Lung (tissue), 17 donors: ENCODE measurements at places on chromosomes 1 and 21. TPM values are rescaled to one million over a fixed set of nuclear protein-coding genes. Genes with fewer than 3 reads are reported as not detected.

Gene RGS1
- 34.1 TPM for polyA plus RNA-seq

DNA sequence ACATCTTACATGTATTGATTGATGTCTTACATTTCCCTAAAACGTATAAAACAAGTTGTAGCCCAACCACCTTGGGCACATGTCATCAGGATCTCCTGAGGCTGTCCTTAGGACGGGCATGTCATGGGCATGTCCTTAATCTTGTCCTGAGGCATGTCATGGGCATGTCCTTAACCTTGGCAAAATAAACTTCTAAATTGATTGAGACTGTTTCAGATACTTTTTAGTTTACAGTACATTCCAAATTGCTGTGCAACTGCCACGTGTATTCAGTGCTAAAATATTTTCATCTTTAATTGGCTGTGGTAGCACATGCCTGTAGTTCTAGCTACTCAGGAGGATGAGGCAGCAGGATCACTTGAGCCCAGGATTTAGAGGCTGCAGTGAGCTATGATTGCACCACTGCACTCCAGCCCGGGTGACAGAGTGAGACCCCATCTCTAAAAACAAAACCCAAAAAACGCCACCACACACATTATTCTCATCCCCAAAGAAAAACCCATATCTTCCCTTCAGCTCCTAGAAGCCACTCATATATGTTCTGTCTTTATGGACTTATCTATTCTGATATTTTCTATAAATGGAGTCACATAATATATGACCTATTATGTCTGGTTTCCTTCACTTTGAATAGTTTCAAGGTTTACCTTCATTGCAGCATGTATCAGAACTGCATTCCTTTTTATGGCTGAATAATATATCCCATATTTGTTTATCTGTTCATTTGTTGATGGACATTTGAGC, 96.0 kb upstream of the BTG3 start:
- DNase-seq, result no peak

DNA sequence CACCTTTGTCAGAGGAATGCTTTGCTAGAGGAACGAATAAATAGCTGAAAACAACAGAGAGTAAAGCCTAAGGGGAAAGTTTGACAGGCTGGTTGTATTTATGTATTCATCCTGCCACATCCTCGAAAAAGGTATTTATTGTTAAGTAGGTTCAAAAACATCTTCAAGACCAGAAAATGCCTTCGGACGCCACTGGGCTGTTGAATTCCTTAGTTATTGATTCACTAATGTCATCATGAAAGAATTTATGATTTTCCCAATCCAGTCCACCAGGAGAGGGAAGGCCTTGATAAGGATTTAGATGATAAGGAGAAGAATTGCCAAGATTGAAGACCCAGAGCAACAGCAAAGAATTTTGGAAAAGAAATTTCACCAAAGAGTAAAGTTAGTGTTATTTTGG, 35.2 kb upstream of the MAB21L3 start:
- no peak for DNase-seq

DNA sequence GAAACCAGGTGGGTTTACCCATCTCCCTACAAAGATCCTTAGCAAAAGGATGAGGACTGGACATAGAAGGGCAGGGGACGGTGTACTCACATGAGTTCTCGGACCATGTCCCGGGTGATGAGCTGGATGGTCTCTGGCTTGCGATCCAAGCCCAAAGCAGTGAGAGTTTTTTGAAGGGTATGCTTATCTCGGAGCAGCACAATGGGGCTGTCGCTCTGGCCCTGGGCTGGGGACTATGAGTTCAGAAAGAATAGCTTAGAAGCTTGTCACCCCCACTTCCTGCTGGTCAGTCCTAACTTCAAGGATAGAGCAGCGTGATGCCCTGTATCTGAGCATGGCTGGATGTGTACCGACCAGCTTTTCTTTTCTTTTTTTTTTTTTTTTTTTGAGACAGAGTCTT, 9.6 kb downstream of the CFAP45 start:
- no peak for DNase-seq

DNA sequence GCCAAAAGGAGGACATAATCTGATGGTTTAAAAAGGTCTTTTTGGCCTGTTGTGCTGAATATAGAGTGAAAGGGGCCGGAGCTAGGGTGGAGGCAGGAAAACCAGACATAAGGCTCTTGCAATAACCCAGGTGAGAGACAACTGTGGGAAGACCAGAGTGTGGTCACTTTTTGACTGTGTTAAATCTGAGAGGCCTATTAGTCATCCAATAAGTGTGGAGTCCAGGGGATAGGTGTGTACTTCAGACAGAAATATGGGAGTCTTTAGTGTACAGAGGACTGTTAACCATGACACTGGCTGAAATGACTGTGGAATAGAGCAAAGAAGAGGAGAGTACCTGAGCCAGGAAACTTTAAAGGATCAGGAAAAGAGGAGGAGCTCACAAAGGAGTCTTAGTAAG, 89.3 kb downstream of the VAV3 start:
- no peak for DNase-seq

- DNase-seq, result no peak
Observed at GRCh38 chr1:226734611-226735153, 4.4 kb downstream of the ITPKB start.
